Heart left ventricle (tissue), 16 donors: ENCODE measurements at places on chromosomes 12 and 14. TPM values are rescaled to one million over a fixed set of nuclear protein-coding genes. Genes with fewer than 3 reads are reported as not detected.
A peak's percentile ranks its signal among the peaks of the same experiment; 100 is the strongest.

Gene KRT3
- total RNA-seq: not detected

Gene TAS2R8
- not detected for total RNA-seq

Gene FSCB
- not detected for total RNA-seq

- H3K27me3 ChIP-seq: no peaks in the 10 kb centered on the region
- H3K27ac ChIP-seq: no peak overlapping the region
- DNase-seq: no peak
- H3K4me1 ChIP-seq: no peaks in the 10 kb centered on the region
Observed at GRCh38 chr14:22420598-22421186, 168.3 kb downstream of the DAD1 start.

GRCh38 chr12:52248541-52249461 is 15.8 kb downstream of the KRT7 start:
- H3K4me1 ChIP-seq: peaks cover 7% of the 10 kb centered on the region
- no peak overlapping the region for H3K4me3 ChIP-seq
- H3K27me3 ChIP-seq: no peaks in the 10 kb centered on the region
- peak; percentile 80 for DNase-seq
- H3K27ac ChIP-seq: no peak overlapping the region

- no peaks in the 10 kb centered on the region for H3K36me3 ChIP-seq
- no peak overlapping the region for H3K4me3 ChIP-seq
- H3K27ac ChIP-seq: no peak overlapping the region
- no peaks in the 10 kb centered on the region for H3K27me3 ChIP-seq
- H3K4me1 ChIP-seq: peaks cover 2% of the 10 kb centered on the region
Observed at GRCh38 chr14:54114941-54115340, 158.3 kb upstream of the BMP4 start.

Gene FERMT2
- 87.4 TPM for total RNA-seq

DNA sequence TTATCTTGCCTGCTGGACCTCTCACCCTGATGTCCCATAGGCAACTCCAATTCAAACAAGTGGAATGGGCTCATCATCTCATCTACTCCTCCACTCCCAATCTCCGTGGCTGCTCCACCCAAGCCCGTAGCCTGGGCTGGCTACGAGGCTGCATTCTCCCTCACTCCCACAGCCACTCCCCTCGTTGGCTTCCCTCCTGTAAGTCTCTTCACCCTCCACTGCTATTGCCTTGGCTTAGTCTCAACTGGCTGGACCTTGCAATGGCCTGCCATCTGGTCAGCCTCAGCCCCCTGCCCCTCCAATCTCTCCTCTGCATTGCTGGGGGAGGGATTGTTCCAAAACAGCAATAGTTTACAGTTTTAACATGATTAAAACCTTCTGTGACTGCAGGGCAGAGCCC is 44.4 kb upstream of the PELI2 start:
- H3K36me3 ChIP-seq: no peaks in the 10 kb centered on the region
- DNase-seq: no peak
- H3K27me3 ChIP-seq: no peaks in the 10 kb centered on the region
- H3K27ac ChIP-seq: no peak overlapping the region

DNA sequence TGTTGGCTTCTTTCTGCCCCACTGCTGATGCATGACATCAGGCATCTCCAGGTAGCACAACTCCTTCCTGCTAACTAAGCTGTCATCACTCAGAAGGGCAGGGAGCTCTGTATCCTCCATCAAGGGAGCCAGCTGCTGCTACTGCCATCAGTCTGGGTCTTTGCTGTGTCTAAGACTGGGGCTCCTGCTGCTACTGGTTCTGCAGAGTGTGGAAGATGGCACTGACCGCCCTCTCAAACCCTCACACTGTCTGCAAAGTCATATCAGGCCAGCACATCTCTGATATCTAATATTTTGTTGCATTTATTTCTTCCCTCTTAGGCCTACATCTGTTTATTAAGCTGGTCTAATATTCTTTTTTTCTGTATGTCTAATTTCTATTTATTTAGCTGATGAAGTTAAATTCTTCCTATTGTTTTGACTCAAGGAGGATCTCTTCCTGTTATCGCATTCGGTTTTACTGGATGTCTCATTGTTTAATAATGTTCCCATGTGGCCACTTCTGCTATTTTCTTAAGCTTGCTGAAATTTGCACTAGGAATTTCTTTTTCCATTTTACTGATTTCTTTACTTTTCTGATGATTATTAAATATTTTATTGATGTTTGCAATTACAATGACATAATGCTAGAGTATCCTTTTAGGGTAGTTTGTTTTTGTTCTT is 7.6 kb upstream of the E2F7 start:
- H3K4me1 ChIP-seq: no peaks in the 10 kb centered on the region
- no peak overlapping the region for H3K4me3 ChIP-seq
- no peaks in the 10 kb centered on the region for H3K36me3 ChIP-seq
- no peak overlapping the region for H3K27ac ChIP-seq
- H3K27me3 ChIP-seq: no peaks in the 10 kb centered on the region

DNA sequence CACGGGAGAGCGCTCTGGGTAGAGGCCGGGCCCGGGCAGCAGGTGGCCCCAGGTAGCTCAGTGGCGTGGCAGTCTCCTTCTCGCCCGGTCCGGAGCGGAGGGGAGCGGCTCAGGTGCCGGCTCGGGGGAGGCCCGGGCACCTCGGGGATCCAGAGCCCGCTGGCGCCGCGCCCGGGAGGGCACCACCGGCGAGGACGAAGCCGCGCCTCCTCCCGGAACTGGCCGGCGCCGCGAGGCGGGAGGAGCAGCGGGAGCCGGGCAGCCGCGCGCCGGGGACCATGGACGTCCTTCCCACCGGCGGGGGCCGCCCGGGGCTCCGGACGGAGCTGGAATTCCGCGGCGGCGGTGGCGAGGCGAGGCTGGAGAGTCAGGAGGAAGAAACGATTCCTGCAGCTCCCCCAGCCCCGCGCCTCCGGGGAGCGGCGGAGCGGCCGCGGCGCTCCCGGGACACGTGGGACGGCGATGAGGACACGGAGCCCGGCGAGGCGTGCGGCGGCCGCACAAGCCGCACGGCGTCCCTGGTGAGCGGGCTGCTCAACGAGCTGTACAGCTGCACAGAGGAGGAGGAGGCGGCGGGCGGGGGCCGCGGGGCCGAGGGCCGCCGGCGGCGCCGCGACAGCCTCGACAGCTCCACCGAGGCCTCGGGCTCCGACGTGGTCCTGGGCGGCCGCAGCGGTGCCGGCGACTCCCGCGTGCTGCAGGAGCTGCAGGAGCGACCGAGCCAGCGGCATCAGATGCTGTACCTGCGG is 21.5 kb upstream of the GNS start:
- no peaks in the 10 kb centered on the region for H3K36me3 ChIP-seq
- no peaks in the 10 kb centered on the region for H3K27me3 ChIP-seq
- DNase-seq: peak; percentile 38
- no peak overlapping the region for H3K27ac ChIP-seq

Gene RTL1
- total RNA-seq: not detected

DNA sequence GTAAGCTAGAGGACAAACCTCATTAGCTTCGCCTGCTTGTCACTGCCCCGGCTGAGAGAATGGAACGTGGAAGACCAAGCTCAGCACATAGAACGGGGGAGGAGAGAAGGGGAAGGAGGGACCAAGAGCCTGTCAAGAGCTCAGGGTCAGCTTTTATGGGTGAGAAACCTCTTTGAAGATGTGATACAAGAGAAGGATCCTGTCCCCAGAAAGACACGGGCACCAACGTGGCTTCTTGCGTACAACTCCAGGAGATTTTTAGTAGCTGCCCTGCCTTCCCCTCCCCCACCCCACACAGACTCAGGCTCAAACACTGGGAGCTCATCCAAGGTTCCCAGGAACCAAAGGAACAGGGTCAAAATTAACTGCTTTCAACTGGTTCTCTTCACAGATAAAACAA is 34.7 kb downstream of the APPL2 start:
- H3K36me3 ChIP-seq: peaks cover 97% of the 10 kb centered on the region
- H3K4me1 ChIP-seq: peaks cover 6% of the 10 kb centered on the region
- H3K27ac ChIP-seq: no peak overlapping the region

GRCh38 chr14:31068235-31068634 is 42.1 kb upstream of the STRN3 start:
- H3K27me3 ChIP-seq: no peaks in the 10 kb centered on the region
- H3K27ac ChIP-seq: no peak overlapping the region
- H3K4me1 ChIP-seq: no peaks in the 10 kb centered on the region
